Activated gamma-delta T cell treated with Interleukin-2 at 50 U/mL for 16 hours (primary cell): ENCODE measurements at places on chromosomes 3 and 15.

GRCh38 chr3:82568776-82569338, 807.4 kb upstream of the GBE1 start:
- no peak for DNase-seq

DNA sequence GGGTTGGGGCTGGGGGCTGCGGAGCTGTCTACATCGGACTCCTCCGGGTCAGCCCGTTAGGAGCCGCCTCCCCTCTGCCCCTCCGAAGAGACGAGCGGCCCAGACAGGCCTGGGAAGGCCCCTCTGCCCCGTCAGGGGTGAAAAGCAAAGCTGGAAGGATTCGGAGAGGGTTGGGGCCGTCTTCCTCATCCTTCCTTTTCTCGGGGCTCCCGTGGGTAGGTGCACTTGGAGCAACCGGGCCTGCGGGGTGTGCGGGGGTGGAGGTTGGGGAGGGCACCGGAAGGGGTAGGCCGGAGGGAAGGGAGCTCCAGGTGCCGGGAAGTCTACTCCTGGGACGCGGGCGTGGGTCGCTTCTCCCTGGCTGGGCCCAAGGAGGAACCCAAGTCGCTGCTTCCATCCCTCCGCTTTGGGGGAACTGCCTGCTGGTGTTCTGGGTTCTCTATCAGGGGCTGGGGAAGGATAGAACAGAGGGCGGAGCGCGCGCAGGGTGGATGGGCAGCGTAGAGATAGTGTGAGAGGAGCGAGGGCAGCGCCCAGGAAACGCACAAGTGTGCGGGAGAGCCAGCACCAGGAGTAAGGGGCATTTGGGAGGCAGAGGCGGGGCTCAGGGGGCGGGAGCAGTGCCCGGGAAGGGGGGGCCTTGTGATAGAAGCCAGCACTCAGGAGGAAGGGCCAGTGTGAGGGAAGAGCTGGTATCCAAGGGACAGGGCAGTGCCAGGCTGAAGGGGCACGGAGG, 590 bp downstream of the POLR2H start:
- DNase-seq, result peak; percentile 27

DNA sequence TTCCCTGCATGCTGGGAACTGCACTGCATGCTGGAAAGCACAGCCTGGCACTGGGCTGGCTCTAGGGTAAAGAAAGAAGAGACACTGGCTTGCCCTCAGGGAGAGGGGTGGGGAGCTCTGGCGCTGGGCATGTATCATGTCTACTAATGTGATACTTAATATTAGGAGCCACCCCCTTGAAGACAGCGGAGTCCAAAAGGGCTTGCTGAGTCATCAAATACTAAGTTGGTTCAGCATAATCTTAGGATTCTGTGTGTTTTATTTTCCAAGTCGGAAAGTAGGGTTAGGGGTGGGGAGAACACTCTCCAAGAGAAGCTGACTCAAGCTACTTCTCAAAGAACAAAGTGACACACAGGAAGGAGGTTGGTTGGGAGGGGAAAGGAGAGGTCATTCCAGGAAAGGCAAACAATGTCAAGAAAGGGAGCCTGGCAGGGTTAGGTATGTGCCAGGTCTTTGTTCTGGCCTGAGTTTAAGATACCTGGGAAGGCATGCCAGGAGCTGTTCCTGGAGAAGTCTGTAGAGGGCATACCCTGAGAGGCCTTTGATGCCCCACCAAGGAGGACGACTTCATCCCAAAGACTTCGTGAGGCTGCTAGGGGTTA, 237.8 kb upstream of the NR2E3 start:
- no peak for DNase-seq

DNA sequence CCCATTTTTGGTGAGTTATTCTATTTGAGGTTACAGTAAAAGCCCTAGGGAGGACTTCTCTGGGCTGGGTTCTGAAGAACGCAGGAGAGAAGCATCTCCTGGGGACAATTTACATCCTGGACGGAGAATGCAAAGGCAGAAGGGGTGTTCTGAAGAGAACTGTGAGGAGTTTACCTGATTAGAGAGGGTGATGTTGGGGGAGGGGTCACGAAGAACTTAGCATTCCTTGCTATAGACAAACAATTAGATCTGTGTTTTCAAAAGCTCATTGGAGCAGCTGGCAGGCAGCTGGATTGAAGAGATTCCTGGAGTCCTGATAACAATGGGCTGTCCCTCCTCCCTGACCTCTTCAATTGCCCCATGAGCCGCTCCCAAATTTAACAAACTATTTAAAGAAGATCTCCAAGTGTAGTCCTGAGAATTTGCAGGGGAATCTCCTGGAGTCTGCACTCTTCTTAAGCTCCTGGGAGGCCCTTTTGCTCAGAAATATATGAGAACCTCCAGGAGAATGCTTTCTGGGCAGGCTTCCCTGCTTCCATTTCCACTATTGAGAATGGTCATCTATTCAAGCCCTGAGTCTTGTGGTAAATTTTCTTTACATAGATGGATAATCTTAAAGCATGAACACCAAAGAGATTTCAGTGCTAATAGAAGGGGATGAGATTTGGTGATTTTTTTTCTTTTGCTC, 55.3 kb downstream of the ARHGAP31 start:
- no peak for DNase-seq

GRCh38 chr3:63471781-63472180, 180.7 kb upstream of the SNTN start:
- DNase-seq, result no peak

GRCh38 chr3:87792534-87793336, 266.1 kb downstream of the CGGBP1 start:
- DNase-seq, result no peak

GRCh38 chr3:23333633-23334032, 130.5 kb downstream of the UBE2E2 start:
- DNase-seq, result no peak

- DNase-seq, result no peak
Measured at GRCh38 chr3:129238945-129239705, 10.3 kb upstream of the COPG1 start.

GRCh38 chr3:162377608-162378007, 881.0 kb downstream of the OTOL1 start:
- DNase-seq, result no peak

- no peak for DNase-seq
Measured at GRCh38 chr15:90873998-90874605, 5.7 kb downstream of the FURIN start.

GRCh38 chr3:138692152-138692551, 83.6 kb downstream of the FAIM start:
- no peak for DNase-seq

- no peak for DNase-seq
Measured at GRCh38 chr3:40281995-40282394, 27.5 kb upstream of the EIF1B start.

GRCh38 chr3:5136919-5137429, 14.9 kb downstream of the ARL8B start:
- no peak for DNase-seq

DNA sequence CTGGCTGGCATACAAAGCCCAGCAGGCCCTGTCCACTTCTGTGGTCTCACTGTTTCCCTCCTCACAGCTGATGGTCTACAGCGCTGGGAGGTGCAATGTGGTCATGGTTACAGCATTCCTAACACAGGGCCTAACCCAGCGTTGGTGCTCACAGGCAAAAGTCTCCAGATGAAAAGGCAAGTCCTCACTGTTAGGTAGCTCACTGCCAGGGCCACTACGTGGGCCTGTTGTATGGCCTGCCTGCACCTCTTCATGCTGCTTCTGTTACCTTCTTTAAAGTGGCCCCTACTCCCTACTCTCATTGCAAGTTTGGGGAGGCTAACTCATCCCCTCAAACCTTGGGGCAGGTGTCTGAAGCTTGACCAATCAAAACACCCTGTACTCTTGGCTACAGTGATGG, 31.3 kb downstream of the CCDC13 start:
- DNase-seq, result no peak

DNA sequence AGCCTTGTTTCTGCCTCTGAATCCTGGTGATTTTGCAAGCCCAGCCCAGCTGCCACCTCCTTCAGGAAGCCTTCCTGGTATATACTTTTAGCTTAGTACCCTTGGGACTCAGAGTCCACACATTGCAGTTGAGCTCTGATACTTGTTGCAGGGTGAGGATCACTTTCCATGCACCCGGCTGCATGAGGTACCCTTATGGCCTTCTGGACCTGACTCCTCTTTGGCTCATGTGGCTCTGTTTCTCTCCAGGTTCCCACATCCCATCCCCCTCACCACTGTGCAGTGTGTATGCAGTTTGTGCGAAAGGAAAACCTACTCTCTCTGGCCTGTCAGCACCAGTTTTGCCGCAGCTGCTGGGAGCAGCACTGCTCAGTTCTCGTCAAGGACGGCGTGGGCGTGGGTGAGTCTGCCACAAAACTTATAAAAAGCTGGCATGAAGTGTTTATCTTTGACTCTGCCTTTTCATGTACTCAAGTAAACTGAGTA, 23.1 kb upstream of the P4HTM start:
- DNase-seq, result no peak

DNA sequence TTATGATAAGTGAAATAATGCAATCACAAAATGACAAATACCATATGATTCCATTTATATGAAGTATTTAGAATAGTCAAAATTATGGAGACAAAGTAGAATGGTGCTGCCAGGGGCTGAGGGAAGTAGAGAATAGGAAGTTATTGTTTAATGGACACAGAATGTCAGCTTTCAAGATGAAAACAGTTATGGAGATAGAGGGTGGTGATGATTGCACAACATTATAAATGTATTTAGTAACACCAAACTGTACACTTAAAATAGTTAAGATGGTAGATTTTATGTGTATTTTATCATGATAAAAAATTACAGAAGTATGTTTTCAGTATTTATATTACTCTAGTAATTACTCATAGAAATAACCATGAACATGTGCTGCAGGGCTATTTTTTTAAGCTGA, 100.8 kb upstream of the AZI2 start:
- DNase-seq, result no peak

DNA sequence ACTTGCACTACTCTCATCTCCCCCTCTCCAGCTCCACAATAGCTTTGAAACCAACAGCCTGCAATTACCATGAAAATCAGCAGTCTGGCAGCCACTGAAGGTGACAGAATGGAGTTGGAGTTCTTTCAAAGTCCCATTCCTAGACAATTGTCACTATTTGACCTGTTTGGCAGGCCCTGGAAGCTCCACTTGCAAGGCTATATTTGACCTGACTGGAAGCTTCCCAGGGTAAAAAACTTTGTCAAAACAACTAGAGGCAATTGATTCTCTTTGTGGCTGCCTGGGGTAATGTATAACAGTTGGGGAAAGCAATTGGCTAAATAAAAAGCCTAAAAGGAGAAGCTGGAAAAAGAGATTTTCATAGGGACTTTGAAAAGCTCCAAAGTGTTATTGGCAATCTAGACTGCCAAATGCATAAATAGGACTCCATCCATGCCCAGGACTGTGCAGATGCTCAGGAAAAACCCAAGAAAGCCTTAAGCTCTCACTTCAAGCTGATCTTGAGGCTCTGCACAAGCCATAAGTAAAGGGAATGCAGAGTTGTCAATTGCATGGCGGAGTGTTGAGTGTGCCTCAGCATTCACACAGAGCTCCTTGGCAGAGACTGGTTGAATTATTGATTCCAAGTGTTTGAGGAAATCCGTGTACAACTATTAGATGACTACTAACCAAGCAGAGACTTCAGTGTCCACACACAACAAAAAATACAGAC, 18.3 kb downstream of the GREM1 start:
- DNase-seq, result no peak

DNA sequence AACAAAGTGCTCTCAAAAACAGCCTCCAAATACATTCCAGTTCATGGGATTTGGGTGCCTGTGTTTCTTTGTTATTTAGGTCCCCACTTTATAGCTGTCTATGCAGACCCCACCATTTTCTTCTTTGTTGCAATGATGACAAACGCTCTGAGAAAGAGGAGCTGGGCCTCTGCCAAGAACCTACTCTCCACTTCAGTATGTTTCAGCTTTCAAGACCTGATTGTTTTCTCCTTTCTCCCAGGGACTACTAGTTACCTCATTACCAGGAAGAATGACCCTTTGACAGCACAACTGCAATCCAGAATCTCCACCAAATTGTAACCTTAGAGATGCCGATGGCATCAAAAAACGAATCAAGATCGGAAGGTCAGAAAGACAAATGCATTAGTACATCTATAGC, 236.8 kb downstream of the MEIS2 start:
- DNase-seq, result no peak

- no peak for DNase-seq
Measured at GRCh38 chr15:39061952-39062464, 497.4 kb upstream of the RASGRP1 start.

DNA sequence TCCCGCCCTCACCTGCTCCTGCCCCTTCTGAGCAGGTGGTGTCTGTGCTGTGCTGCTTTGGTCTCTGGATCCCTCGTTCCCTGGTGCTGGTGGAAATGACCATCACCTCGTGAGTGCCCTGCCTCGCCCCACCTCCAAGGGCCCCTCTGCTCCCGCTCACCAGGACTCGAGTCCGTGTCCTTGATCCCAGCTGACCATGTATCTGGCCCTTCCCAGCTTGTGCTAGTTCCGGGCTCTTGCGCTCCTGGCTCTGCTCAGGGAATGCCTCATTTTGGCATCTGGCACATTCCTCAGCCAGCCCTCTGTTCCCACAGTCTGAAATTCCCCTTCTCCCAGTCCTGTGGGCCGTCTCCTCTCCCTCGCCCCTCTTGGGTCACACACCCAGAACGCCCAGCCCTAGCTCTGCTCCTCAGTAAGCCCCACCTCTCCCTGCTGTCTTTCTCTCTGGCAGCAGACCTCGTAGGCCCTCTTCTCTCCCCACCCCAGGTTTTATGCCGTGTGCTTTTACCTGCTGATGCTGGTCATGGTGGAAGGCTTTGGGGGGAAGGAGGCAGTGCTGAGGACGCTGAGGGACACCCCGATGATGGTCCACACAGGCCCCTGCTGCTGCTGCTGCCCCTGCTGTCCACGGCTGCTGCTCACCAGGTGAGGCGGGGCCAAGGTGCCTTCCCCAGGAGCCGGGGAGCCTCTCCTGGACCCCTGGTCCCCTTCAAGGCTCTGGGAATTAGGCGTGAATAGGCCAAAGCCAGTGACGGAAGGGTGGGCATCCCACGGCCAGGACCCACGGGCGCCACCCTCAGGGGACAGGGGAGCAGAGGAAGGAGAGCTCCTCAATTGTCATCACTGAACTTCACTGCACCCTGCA, 11.5 kb downstream of the SLC51A start:
- no peak for DNase-seq
